ENCODE measurements at places on chromosomes 2 and 18.

GRCh38 chr2:71607151-71607889 lies 154.0 kb downstream of the DYSF start:
- DNase-seq: no peak

DNA sequence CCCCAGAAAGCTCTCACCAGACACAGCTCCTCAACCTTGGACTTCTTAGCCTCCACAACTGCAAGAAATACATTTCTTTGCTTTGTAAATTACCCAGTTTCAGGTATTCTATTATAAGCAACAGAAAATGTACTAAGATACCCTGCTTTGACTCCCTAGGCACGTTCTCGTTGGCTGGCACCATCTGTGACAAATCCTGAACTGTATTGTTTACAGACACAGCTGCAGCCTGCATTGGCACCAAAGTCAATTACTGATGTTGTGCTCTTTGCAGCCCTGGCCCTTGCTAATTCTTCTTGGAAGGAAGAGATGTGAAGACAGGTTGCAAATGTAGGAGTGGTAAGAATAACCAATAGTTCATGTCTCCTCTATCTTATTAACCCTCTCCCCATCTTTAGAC lies 72.7 kb upstream of the FAM136A start:
- DNase-seq: no peak

DNA sequence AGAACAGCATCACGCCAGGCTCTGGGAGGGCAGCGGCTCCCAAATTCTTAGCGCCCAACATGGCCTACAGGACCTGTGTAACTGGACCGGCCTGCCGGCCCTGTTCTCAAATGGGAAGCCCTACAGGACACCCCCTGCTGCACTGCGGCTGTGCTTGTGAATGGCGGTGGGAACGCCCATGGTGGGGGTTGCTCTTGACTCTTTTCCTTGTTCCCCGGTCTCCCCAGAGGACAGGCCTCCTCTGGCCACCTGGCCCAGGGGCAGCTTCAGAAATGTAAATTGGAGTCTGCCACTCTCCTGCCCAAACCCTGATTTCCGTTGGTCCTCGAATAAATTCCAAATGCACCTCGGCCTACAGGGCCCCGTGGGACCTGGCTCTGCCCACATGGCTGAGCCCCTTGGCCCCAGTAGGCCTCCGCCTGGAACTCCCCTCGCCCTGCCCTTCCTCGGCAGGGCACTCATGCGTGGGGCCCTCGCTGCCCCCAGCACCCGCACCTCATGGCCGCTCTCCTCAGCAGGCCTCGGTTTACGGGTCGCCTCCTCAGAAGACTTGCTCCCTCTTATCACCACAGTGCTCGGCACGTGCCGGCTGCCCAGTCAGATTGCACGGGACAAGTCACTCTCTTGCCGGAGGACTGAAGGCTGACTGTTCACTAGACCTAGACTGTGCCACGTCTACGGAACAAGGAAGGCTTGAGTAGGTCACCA lies 29.4 kb downstream of the KCNIP3 start:
- no peak for DNase-seq

GRCh38 chr2:153967248-153967973 lies 95.7 kb downstream of the GALNT13 start:
- DNase-seq: no peak

- peak; percentile 15 for DNase-seq
These were observed 521.2 kb upstream of the FANCL start for GRCh38 chr2:58762176-58762781.

DNA sequence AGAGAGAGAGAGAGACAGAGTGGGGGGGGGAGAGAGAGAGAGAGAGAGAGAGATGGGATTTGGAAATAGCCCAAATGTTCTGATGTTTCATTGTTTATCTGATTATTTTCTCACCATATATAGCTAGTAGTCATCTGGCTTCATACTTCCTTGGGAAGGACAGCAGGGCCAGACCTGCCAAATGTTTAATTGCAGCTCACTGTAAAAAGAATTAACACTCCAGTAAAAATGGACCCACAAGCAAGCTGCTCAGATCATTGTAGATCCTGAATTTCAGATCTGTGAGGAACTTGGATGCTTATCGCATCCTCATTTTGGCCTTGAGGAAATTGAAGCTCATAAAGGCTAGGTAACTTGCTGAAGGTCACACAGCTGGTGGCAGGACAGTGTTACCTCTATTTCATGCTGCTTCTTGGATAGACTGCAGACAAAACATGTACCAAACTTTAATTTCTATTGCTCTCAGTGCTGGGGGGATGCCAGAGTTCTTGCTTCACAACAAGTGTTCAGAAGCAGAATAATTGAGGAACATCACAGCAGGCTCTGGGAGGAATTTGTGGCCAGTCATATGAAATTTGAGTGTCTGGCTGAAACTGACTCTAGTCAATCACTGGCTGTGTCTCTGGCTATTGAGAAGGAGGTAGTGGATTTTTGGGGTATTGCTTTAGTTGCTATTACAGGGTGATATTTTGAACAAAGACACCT lies 223.5 kb downstream of the PIK3C3 start:
- DNase-seq: no peak

Data from activated T-cell treated with anti-CD3 and anti-CD28 coated beads, Interleukin-2, amount 50 U/mL, for 1 hour (primary cell).